ENCODE measurements at places on chromosomes 4 and X. TPM values are rescaled to one million over a fixed set of nuclear protein-coding genes. Genes with fewer than 3 reads are reported as not detected.

DNA sequence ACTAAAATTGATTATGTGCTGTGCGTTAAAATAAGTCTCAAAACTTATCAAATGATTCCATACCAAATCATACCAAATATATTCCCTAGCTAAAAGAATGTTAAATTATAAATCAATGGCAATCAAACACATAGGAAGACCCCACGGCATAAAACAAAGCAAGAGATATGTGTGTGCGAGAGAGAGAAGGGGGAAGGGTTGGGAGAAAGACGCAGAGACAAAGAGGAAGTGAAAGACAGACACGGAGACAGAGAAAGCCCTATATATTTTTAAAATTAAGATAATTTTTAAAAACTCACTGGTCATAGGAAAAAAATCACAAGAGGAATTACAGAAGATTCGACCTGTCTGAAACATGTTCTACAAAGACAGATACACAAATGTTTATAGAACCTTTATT lies 371.4 kb downstream of the NLGN4X start:
- no peak for DNase-seq

DNA sequence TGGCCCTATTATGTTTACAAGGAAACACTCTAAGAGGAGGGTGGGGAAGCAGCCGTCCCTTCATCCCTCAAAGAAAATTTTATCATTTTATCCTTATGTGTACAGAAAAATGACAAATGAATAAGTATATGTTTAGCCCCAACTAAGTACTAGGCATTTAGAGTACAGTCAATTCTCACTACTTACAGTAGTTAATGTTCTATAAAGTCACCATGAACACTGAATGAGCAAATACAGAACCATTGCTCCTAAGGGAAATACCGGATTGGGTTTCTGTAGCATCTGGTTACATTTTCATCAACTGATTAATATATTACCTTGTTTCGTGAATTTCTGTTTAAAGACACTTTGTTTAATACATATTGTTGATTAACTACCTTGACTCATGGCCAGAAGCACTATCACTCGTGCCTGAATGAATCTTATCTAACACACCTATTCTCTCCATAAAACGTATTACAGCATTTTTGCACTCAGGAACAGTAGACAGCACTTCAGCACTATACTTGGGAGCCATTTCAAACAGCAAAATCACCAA lies 109.3 kb downstream of the ASB9 start:
- DNase-seq = no peak

DNA sequence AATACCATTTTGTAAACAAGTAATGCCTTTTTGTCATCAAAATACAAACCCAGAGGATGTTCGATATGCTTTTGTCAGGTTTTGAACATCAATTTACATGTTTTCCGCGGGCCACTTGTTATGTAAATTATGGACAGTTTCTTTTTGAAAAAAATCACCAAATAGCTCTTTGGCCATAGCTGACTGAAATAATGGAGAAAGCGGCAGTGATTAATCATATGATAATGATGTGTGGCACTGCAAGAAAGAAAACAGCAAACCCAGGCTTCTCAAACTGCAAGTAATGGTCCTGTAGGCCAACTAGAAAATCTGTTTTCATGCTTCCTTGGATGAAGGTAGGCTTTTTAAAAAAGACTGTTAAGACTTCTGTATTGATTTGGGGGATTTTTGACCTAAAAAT lies 15.6 kb upstream of the SCML1 start:
- DNase-seq = no peak

PRSS48 gene
- not detected for total RNA-seq

DNA sequence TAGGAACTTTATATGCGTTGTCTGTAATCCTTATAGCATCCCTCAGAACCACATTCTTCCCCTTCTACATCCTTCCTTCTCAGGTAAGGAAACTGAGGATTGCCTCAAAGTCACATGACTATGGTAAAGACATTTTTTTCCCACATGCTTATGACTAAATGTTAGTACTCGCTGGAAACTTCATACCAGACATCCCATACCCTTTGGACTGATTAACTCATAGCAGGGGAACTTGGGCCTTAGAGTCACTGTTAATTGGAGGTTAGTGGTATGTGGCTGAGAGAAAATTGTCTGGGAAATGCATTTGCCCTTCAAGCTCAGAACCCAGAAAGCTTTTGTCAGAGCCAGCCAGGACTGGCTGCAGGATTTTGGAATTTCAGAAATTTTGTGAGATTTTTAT lies 155.0 kb downstream of the RELL1 start:
- DNase-seq = no peak

Measured in chondrocyte (in vitro differentiated cells).